ENCODE measurements at places on chromosomes 6 and 20.
A peak's percentile ranks its signal among the peaks of the same experiment; 100 is the strongest.

DNA sequence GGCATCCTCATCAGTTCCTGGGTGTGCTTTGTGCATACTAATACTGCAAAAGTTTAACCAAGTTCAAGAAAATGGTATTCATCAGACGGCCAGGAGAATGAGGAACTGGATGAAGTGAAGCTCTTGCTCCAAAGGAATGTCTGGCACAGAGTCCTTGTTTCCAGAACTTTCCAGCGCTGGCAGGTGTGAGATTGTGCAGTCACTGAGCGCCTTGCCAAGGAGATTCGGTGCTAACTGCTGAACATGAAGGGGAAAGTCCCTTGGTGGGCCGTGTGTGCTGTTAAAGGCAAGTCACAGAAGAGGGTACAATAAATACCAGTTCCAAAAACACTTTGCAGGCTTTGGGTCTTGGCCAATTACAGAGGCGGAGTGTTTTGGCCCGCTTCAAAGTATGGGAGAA is 262.3 kb upstream of the SOX4 start:
- DNase-seq, result no peak

DNA sequence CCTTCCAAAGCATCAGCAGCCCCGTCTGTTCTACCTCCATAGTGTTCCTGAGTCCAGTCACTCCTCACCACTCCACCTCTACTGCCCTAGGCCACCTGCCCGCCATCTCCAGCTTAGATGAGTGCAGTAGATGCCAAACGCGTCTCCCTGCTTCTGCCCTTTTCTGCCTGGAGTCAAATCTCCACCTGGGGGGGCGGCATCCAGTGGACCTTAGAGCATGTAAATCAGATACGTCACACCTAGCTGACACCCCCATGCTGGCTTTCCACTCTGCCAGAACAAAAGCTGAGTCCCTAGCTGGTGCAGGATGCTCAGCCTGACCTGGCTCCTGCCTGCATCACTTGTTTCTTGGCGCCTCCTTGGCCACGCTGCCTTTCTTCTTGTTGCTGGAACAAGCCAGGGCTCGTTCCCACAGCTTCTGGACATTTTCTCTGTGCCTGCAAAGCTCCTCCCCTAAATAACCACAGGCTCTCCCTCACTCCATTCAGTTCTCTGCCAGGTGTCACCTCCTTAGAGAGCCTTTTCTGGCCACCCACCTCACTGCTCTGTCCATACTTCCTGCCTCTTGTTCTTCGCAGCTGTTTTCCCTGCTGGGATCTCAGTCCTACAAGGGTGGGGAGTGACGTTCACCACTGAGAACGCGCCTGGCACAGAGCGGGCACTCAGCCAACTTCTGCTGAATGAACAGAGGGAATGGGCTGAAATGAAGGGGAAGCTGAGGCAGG is 5.8 kb downstream of the DDR1 start:
- no peak for DNase-seq

DNA sequence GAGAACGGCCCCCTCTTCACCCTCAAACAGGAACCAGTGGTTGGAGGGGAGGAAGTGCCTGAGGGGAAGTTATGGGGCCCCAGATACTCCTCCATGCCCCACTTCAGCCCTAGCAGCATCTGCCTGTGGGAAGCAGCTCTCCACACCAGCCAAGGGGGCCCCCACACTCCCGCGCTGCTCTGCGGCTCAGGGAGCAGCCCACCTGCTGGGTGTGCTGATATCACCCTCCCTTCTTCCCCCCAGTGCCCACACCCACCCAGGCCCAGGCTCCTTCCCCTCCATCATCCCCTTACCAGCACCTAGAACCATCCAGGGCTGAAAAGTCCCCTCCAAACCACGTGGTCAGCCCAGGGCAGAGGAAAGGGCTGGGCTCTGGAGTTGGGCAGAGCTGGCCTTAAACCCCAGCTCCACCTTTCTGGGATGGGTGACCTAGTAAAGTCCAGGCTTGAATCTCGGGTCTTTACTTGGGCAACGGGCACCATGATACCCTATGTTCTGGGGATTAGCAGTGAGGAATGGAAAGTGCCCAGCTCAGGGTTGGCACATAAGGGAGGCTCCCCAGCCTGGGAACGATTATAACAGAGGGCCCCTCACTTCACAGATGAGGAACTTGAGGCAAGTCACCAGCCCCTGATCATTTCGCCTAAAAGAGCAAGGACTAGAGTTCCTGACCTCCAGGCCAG is 663 bp downstream of the LST1 start:
- no peak for DNase-seq

GRCh38 chr6:47034421-47034820 is 7.7 kb downstream of the ADGRF1 start:
- no peak for DNase-seq

- no peak for DNase-seq
Measured at GRCh38 chr6:35955071-35955470, 34.2 kb upstream of the SRPK1 start.

- no peak for DNase-seq
Measured at GRCh38 chr6:112979830-112980229, 632.7 kb downstream of the RFPL4B start.

GRCh38 chr20:44064501-44065400 is 122.2 kb downstream of the JPH2 start:
- DNase-seq, result no peak

GRCh38 chr20:46199198-46199597 is 81.1 kb downstream of the CD40 start:
- DNase-seq, result peak; percentile 7

DNA sequence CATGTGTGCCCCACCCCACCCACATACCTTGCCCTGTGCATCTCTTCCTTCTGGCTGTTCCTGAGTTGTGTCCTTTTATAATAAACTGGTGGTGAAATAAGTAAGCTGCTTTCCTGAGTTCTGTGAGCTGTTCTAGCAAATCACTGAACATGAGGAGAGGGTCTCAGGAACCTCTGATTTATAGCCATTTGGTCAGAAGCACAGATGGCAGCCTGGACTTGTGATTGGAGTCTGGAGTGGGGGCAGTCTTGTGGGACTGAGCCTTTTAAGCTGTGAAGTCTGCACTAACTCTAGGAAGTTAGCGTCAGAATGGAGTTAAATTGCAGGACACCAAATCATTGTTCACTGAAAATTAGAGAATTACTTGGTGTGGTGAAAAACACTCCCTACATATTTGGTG is 245.4 kb downstream of the LRFN2 start:
- no peak for DNase-seq

- DNase-seq, result no peak
Measured at GRCh38 chr20:41426086-41426830, 59.6 kb upstream of the EMILIN3 start.

DNA sequence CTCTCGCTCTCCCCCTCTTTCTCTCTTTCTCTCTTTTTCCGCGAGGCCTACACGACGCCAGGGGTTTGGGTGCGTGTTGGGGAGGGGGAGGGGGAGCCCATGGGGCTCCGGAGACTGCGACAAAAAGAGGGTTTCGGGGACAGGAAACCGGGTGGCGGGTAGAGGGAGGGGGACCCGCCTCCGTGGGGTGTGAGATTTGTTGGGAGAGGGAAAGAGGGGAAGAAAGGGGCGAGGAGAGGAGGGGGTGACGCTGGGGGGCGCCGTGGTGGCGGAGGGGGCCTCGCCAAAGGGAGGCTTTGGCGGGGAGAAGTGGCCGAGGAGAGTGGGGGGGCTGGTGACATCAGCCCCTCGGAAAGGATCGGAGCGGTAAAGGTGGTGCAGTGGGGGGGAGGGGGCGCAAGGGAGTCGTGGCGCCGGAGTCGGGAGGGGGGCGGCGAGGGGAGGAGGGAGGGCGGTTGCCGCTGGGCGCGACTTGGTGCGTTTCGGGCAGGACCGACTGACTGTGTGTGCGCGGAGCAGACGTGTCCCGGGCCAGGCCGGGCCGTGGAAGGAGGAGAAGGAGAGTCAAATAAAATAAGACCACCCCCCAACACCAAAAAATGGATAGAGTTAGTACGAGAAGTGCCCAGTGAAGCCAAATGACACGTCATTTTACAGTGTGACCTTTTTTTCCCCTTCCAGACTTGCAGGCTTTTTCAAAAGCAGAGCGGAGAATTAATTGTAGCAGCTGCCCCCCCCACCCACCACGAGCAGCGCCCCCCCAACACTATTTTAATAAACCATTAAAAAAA is 39.8 kb downstream of the GNAS start:
- DNase-seq, result peak; percentile 65

DNA sequence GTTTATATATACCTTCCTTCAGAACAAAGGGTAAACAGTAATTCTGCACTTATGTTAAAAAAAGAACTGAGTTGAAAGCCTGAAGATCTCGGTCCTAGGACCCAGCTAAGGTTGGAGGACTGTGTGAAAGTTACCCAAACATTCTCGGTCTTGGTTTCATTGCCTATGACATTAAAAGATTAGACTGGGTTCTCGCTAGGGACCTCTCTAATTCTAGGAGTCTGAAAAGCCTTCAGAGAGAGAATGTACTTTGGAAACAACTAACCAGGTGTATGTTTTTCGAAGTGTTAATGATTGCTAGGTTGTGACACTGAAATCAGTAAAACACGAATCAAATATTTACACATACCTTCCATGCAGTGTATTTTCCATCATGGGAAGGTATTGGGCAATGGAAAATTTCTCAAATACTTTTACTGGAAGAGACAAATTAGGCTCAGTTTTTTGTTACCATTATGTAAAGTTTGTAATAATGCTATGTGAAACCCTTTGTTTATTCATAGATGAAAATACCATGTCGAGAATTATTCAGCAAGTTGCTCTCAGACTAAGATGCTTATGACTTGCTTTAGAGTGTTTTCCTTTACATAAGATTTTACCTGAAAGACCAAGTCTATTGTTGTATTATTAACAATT is 113.7 kb upstream of the LOC128125822 start:
- DNase-seq, result no peak

DNA sequence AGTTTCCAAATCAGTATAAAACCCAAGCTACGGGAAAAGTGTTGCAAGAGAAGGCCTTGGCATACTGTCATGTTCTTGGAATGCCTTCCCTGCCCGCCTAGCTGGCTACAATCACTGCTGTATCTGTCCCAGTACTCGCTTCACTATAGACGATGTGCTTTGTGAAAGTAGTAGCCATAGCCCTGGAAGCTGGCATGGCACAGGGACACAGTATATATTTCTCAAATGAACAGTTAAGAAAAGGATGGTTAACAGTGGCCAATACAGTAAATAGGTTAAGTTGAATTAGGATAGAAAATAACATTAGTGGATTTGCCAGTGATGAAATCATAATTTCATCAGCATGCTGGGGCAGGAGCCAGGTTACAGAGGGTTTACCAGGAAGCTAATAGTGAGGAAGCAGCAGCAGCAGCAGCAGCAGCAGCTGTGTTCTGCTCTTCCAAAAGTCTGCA is 499.3 kb downstream of the CDKAL1 start:
- DNase-seq, result no peak

GRCh38 chr6:90508753-90509152 is 78.1 kb downstream of the MAP3K7 start:
- DNase-seq, result no peak

- DNase-seq, result no peak
Measured at GRCh38 chr6:123898665-123899064, 95.0 kb downstream of the NKAIN2 start.

GRCh38 chr6:162379757-162380409 is 347.7 kb downstream of the PRKN start:
- no peak for DNase-seq

- DNase-seq, result no peak
Measured at GRCh38 chr6:53922539-53922981, 127.8 kb downstream of the LRRC1 start.
